HTR-8/SVneo (cell line): ENCODE measurements at places on chromosomes 11 and 22.

DNA sequence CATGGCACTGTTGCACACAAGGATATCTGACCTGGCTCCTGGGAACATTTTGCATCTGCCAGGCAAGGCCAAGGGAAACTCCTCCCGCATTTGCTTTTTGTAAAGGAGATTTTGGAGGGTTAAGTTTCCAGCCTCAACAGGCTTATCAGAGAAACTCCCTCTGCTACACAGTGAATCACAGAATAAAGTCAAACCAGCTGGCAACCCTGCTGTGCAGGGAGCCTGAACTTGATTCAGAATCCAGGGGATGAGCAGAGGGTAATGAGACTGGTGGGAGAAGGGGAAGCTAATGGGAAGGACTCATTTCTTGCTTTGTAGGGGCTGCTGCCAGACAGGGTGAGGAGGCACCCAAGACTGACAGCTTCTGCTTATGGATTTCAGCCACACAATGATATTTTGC, 185.3 kb upstream of the ISX start:
- DNase-seq: no peak

GRCh38 chr22:38614332-38615063, 41.7 kb downstream of the FAM227A start:
- no peak for DNase-seq

DNA sequence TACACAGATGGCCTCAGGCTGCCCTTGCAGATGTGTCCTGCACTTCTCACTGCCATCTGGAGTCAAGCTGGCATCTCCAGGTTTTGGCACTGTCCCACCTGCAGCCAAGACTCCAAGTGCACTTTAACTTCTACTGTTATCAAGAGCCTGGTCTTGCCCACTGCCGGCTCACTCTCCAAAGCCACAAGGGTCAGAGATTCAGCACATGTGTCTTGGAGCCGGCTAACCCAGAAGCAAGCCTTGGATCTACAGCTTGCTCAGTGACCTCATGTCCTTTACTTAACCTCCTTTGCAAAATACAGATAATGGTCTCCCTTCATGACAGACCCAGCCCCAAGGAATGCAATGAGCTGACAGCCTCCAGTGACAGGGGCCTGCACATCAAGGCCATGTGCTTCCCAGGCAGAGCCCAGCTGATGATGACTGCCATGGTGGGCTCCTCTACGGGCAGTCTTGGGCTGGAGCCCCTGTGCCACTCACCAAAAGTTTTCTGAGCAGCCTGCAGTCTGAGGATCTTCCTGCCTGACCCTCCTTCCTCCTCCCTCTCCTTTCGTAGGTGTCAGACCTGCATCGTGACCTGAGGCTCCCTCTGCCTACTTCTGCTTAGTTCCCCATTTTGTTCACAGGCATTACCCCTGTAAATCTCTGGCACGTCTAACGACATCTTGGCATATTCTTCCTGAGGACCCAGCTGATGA, 9.0 kb downstream of the TP53AIP1 start:
- DNase-seq: no peak

GRCh38 chr22:44884968-44885805, 124.6 kb downstream of the PHF21B start:
- DNase-seq: peak; percentile 57

GRCh38 chr22:39150848-39151215, 1.6 kb downstream of the CBX7 start:
- DNase-seq: no peak
